Neuronal stem cell (in vitro differentiated cells): ENCODE measurements at places on chromosomes 11 and 22.

GRCh38 chr11:115819014-115819413 lies 314.8 kb upstream of the CADM1 start:
- no peak overlapping the region for H3K4me3 ChIP-seq
- H3K4me1 ChIP-seq: no peaks in the 10 kb centered on the region
- no peaks in the 10 kb centered on the region for H3K36me3 ChIP-seq
- DNase-seq: no peak
- no peaks in the 10 kb centered on the region for H3K27me3 ChIP-seq
- H3K27ac ChIP-seq: no peak overlapping the region

- no peak overlapping the region for H3K4me3 ChIP-seq
- H3K36me3 ChIP-seq: no peaks in the 10 kb centered on the region
- no peak overlapping the region for H3K27ac ChIP-seq
- no peaks in the 10 kb centered on the region for H3K4me1 ChIP-seq
Measured at GRCh38 chr11:29336727-29337575, 679.9 kb downstream of the KCNA4 start.

DNA sequence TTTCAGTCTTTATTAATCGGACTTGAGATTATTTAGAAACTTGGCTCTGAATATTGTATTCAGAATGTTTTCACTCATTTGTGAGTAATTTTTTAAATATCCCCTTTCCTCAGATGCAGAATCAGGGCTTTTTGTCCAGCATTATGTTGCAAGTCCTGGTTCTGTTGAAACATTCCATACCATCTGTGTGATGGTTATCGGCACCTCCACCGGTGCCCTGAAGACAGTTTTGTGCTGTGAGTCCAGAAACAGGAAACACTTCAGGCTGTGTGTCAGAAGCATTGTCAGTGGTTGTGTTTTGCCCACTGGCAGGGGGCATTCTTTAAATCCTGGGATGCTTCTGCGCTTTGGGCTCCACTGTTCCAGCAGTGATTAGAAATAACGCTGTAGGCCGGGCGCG lies 20.4 kb downstream of the CDPF1 start:
- DNase-seq: no peak
- H3K27me3 ChIP-seq: no peaks in the 10 kb centered on the region
- H3K27ac ChIP-seq: no peak overlapping the region
- H3K4me1 ChIP-seq: no peaks in the 10 kb centered on the region
- H3K36me3 ChIP-seq: peaks cover 6% of the 10 kb centered on the region

DNA sequence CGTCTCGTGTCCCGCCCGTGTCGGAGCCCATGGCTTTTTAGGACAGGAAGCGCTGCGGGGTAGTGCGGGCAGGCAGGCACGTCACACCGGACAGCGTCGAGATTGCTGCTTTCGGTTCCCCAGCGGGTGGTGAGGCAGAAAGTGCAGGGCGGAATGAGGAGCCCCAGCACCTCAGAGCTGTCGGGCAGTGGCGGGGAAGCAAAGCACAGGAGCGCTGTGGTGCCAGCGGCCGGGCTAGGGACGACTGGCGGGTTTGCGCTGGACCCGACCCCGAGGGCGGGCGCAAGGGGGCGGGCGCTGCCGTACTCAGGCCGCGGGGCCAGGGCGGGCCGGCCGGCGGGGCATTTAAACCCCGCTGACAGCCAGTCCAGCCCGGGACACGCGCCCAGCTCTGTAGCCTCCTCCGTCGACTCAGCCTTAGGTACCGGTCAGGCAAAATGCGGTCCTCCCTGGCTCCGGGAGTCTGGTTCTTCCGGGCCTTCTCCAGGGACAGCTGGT lies at the start of gene SLC37A2:
TSS of gene SLC37A2 (plus strand) at position 375 of the 498 bp plus-strand sequence. CDS start at position 438, 63 bp downstream.
- peak; percentile 62 for DNase-seq
- no peaks in the 10 kb centered on the region for H3K4me1 ChIP-seq
- no peaks in the 10 kb centered on the region for H3K36me3 ChIP-seq
- H3K4me3 ChIP-seq: peak within 1 kb of the TSS; percentile 81
- no peaks in the 10 kb centered on the region for H3K27me3 ChIP-seq
- no peak within 1 kb of the TSS for H3K27ac ChIP-seq

DNA sequence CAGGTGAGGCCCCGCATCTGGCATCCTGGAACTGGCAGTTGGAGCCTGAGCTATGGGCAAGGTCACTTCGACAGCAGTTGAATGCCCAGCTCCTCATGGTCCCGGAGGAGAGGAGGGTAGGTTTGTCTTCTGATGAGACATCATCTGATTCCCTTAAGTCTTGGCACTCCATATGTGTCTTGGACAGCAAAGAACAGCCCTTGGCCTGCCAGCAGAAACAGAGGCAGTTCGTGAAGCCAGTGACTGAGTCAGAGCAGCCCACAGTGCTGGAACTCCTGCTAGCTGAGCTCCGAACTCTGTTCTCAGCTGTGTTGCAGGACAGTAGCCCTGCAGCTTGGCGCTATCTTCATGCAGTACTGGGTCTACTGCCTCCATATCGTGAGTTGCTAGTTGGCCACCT lies 1.0 kb downstream of the DNHD1 start:
- no peak overlapping the region for H3K4me3 ChIP-seq
- no peaks in the 10 kb centered on the region for H3K27me3 ChIP-seq
- no peak overlapping the region for H3K27ac ChIP-seq
- H3K4me1 ChIP-seq: no peaks in the 10 kb centered on the region

DNA sequence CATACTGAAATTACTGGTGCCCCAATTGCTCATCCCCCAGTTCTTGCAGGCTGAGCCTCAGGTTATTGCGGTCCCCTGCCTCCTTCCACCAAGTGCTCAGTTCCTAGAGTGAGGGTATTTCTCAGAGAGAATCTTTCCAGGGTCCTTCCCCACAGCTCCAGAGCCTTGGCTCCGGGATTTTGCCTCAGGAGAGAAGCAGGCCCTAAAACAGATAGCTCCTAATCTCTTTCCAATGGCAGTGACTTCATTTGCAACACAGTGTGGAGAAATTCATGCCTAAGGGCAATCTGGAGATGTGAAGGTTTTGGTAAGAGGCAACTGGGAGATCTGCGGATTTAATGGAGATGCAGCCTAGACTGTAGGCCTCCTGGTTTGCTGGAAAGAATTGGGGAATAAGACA lies 2.9 kb downstream of the NF2 start:
- DNase-seq: no peak
- no peak overlapping the region for H3K27ac ChIP-seq
- peaks cover 2% of the 10 kb centered on the region for H3K4me1 ChIP-seq
- H3K27me3 ChIP-seq: no peaks in the 10 kb centered on the region
- no peak overlapping the region for H3K4me3 ChIP-seq
- peaks cover 10% of the 10 kb centered on the region for H3K36me3 ChIP-seq

GRCh38 chr11:11346303-11346702 lies 6.7 kb downstream of the CSNK2A3 start:
- no peaks in the 10 kb centered on the region for H3K4me1 ChIP-seq
- H3K4me3 ChIP-seq: no peak overlapping the region
- DNase-seq: no peak

DNA sequence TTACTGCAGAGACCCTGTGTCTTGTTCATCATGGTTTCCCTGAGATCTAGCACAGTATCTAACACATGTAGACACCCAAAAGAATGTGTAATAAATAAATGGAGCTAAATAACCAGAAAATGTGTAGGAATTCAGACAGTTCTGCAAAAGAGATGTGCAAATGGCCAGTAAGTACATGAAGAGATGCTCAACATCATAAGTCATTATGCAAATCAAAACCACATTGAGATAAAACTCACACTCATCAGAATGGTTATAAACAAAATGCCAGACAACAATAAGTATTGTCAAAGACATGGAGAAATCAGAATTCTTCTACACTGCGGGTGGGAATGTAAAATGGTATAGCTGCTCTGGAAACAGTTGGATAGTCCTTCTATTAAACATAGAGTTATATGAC lies 88.5 kb downstream of the RBFOX2 start:
- H3K27me3 ChIP-seq: no peaks in the 10 kb centered on the region
- DNase-seq: no peak
- no peak overlapping the region for H3K27ac ChIP-seq
